GOT3 (cell line): ENCODE measurements at places on chromosomes 1 and 21.

DNA sequence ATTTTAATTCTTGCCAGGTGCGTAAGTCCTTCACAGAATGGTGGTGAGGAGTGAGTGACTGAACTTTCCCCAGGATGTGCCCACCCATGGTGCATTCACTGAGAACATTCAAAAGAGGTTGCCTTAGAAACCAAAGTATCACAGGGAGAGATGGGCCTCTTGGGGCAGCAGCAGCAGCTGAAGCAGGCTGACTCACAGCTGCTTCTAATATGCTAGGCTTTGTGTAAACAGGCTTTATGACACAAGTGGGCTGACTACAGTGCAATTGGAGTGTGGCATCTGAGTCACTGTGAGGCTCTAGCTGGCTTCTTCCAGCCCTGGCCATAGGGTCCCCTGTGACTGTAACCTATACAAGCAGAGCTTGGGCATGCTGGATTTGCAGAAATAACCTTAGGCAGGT is 12.6 kb downstream of the PIGP start:
- DNase-seq: peak; percentile 49

GRCh38 chr1:101920577-101920976 is 76.1 kb downstream of the OLFM3 start:
- no peak for DNase-seq

DNA sequence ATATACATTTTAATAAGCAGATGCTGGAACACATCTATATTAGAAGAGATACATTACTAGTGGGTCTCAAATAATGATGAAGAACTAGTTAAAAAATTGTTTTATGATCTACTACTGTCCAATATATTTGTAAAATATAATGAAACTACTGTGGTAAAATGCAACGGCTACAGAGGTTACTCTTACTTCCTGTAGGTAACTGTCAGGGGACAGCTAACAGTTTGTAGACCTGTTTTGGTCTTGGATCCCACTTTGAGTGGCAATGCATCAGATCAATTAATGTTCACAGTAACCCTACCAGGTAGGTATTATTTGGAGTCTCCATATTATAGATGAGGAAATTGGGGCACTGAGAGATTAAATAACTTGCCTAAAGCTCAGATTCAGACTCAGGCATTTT is 26.7 kb upstream of the MYSM1 start:
- no peak for DNase-seq

DNA sequence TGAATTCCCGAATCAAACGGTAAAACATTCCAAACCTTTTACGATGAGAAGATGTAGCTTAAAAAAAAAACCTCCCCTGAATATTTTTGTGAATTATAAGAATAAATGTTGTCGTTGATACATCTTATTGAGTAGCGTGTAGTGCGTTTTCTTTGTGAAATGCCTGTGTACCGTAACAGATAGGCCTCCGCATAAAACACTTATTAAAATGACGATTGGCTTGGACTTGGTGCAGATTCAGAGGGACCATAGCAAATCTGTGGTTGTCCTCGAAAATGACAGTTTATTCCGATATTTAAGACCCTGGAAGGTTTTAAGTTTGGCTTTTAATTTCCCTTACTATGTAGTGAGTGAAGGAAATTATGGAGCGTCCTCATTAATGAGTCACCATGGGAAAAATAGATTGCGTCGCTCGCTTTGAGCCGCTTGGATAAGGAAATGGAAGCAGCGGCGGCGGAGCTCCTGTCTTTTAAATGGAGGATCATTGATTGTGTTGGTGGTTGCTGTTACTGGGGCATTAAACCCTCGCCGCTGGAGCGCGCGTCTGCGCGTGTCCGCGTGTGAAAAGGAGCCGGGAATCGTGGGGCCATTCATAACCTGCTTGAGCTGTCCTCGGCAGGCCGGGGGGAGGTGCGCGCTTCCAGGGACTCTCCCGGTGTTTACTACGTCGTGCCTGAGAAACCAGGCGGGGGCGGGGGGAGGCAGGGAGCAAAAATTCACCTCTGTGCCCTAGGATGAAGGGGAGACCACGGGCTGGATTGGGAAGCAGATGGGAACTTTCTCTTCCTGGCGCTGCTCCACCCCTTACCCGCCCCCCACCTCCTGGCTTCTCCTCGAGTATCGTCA is 1.6 kb downstream of the SPEN start:
- peak; percentile 48 for DNase-seq

GRCh38 chr1:182003953-182004586 is 57.4 kb downstream of the ZNF648 start:
- no peak for DNase-seq

GRCh38 chr1:24463776-24464735 is 38.6 kb upstream of the RCAN3 start:
- DNase-seq: no peak

- DNase-seq: no peak
Observed at GRCh38 chr1:89974696-89975470, 20.0 kb upstream of the ZNF326 start.

DNA sequence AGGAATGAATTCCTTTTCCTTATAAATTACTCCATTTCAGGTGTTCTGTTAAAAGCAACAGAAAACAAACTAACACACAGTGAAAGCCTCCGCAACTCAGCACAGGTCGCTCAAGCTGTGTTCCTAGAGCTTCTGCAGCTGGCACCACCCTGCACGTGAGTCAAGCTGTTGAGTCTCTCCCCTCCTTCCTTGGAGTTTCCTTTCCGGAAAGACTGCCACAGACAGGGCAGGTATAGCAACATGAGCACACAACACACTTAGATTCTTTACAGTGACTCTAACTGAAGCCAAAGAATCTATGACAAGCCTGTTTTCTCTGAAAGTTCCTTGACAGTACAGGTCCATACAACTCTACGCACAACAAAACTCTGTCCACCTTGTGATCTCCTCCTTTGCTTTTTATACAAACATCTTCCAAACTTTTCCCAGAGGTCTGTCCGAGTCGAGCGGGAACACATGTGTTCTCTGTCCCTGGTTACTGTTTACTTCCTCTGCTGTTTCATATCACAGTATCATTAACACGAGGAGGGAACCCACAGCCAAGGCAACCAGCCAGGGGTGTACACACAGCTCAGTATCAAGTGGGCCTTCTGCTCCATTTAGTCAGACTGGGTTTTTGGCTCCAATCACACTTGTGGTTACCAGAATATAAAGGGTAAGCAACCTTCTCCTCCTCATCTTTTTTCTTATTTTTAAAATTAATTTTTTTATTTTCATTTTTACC is 38.7 kb upstream of the DESI2 start:
- DNase-seq: no peak

DNA sequence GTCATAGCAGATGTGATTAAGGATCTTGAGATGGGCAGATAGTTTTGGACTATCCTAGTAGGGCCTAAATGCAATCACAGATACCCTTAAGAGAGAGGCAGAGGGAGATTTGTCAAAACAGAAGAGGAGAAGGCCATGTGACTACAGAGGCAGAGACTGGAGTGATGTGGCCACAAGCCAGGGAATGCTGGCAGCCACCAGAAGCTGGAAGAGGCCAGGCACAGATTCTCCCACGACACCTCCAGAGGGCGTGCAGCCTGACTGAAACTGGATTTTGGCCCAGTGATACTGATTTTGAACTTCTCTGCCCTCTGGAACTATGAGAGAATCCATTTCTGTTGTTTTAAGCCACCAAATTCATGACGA is 52.1 kb upstream of the EPS8L3 start:
- no peak for DNase-seq

DNA sequence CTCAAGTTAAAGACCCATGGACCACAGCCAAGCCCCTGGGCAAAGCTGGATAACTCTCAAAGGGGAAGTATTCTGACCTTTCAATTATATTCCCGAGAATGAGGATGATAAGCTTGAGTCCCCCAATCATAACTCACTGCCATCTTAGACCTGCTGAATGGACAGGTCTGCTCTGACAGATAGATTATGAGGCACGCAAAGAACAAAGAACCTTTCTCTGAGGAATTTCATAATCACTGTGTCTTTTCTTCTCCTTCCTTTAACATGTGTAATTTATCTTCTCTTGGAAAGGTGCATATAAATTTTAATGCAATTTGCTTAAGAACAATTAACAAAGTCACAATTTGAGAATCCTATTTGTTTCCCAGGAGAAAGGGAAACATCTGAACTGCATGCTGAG is 22.0 kb downstream of the PIGM start:
- no peak for DNase-seq

DNA sequence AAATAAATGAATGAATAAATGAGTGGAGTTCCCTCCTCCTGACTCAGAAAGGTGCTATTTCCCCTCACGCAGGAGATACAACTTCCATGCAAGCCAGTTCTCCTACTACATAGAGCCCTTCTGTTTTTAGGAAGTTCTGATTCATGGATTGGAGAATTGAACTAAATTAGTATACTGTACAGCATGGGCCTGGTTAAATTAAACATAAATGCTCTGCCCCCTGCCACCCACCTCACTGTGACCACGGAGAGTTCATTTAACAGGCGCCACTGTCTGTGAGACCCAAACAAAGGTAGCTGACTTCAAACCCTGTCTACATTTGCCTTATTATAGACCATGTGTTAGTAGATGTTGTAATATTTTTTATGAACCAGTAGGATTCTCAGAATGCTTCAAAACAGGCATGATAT is 9.1 kb upstream of the IRF2BP2 start:
- no peak for DNase-seq

DNA sequence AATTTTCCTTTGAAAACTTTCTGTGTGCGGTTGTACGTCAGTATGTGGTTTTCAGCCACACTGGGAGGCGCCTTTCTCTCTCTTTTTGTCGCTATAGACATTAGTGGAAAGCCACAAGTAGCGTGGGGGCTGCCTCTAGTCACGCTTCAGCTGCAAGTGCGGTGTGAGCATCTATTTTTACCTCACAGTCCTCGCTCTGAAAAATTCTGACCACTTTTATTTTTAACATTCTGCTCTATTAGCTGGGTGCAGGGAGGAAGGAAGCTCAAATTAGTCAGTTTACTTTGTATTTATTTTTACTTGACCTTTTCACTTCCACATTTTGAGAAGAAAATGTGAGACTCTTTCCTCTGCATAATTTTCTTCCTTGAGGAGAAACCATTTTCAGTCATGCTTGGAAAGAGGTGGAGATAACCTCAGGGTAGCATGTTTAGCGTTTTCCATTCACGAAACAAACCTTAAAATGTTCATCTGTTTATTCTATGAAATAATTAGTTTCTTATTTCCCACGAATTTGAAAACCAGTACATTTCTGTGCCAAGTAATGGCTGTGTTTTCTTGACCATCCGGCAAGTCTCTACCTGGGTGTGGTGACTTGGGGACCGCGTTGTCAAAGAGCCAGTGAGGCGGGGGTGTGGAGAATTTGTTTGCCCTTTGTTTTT is 35.6 kb downstream of the ADARB1 start:
- no peak for DNase-seq

- no peak for DNase-seq
Observed at GRCh38 chr1:101566883-101567538, 330.2 kb downstream of the S1PR1 start.

DNA sequence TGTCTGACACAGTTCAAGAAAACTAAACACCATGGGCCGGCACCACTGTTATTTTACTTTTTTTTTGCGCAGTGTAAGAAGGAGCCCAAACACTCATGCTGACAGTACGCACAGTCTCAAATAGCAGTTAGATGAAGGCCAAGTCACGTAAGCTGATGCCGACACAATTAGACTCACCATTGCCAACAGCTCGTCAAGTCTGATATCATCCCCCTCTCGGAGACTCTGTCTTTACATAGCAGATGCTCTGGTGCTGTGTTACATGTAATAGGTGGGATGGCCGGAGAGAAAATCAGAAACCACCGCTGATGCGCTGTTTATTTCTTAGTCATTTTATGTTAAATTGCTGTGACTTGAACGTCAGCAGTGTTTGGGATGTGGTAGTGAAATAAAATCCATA is 49.3 kb downstream of the TGFB2 start:
- DNase-seq: no peak

- DNase-seq: no peak
Observed at GRCh38 chr1:54272772-54273091, 72.8 kb downstream of the MRPL37 start.

GRCh38 chr1:61152469-61153105 is 70.2 kb downstream of the NFIA start:
- DNase-seq: no peak

GRCh38 chr1:202165942-202166843 is 5.8 kb upstream of the PTPN7 start:
- no peak for DNase-seq

- DNase-seq: no peak
Observed at GRCh38 chr1:8714173-8714572, 103.3 kb downstream of the RERE start.

DNA sequence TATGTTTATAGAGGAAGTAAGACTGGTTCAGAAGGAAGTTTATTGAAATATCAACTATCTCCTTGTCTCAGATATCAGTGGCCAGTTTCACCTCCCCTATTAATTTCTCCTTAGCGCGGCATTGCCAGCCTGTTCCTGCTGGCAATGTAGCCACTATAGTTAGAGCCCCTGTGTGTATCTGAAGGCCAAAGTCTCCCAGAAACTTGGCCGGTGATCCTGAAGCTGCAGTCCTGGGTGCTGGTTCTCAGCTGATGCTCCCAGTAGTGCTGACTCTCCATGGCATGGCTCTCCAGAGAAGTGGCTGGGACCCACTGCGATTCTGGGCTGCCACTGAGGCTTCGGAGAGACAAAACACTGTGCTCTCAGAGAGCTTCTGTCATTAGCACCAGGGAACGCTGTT is 59.9 kb downstream of the TNN start:
- DNase-seq: no peak

- no peak for DNase-seq
Observed at GRCh38 chr1:236760986-236761385, 34.1 kb upstream of the MTR start.

DNA sequence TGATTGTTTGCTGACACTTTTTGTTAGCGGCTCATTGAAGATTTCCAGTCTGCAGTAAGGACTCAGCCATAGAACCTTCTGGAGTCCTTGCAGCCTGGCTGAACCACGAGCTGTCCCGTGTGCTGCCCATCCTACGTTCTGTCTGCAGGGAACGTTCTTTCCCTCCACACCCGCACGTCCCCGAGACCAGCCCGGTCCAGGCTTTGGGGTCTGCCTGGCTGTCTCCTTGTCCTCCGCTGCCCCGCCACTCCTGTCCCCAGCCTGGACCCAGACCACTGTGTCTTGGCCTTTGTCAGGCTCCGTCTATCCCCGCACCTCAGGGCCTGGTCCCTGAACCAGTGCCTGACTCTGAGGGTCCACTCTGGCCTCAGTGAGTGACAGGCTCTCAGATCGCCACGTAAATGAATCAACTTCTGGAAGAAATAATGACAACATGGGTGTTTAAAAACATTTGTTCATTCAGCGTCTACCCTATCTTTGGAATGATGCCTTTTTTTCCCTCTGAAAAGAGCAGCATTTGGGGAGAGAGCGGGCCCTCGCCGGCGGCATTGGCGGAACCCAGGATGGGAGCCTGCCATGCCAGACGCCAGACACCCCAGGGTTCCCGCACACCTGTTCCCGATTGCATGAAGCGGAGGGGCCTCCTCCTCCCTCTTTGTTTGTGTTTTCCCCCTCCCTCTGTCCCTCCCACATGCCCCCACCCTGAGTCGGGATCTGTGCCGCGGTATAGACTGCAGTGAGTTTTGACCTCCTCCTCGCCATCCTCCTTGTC is 43.9 kb upstream of the C1orf174 start:
- no peak for DNase-seq
